Fibroblast of the aortic adventitia (primary cell): ENCODE measurements at places on chromosomes 2 and 18.

DNA sequence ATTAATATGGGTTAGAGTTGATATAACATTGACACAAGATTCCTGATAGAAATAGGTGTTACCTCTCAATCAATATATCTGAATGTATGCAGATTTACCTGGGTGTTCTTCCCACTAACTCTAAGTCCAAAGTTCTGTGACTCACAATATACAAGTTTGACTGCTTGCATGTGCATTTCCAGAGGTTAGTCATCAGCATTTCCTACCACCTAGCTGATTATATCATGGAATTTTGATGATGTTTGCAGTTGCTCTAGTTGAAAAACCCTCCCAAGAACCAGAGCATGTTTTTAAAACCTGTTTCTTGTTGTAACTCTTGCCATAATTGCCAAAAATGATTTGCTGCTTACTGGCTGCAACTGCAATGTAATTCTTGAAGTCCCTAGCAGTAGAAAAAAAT, 15.0 kb upstream of the DSG1 start:
- DNase-seq: no peak

- DNase-seq: no peak
These were observed 279.5 kb upstream of the MGAT5 start for GRCh38 chr2:133974353-133974752.

DNA sequence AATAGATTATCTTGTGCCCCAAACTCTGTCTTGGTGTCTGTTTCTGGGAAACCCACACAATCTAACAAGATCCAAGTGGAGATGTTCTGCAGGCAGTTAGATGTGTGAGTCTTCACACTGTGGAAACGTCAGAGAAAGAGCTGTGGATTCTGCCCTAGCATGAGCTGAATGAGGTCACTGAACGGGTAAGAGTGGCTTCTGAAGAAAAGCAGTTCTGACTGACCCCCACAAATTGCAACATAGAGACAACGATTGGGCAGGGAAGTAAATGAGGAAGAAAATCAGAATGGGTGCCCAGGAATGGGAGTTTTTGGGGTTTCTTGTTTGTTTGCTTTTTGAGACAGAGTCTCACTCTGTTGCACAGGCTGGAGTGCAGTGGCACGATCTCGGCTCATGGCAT, 12.9 kb upstream of the RPL37A start:
- DNase-seq: no peak

DNA sequence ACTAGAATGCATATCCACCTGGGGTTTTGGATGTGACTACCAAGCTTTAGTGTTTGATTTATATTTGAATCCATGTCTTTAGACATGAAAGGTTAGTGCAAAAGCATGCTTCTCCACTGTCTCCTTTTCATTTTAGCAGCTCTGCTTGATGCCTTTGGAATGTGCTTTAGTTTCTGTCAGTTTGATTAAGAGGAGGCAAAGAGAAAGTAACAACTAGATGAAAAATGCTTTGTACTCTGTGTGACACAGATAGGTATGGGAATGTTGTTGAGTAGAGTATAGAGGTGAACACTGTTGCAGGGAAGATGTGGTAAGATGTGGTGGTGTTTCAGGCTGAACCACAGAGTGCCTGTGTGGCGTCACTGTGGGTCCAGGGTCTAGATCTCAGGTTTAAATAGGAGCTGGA, 19.8 kb downstream of the PIK3C3 start:
- DNase-seq: no peak

DNA sequence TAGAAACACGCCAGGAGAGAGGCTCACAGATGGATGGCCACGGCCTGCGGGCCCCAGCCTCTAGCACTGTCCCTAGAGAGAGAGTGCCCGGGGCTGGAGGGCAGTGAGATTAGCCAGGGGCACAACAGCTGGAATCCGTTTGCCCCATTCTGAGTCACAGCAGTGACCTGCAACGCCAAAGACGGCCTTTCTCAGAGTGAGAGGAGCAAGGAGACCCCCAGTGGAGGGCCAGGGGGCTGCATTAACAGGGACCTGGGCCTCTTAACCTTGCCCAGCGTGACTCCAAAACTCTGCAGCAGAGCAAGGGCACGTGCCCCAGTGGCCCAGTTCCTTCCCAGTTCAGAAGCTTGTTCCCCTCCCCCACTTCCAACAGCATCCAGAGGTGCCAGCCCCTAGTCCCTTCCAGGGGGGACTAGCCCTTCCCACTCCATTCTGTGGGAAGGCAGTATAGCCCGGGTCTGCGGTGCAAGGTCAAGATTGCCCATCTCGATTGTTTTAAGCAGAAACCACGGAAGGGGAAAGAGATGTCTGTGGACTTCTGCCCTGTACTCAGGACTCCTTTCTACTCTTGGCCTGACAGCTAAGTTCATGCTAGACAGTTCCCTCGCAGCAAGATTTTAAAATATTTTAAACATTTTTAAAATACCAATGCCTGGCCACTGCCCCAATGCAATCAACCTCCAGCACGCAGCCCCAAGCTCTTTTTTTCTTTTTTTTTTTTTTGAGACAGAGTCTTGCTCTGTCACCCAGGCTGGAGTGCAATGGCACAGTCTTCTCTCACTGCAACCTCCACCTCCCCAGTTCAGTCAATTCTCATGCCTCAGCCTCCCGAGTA, 50.9 kb upstream of the BIN1 start:
- peak; percentile 7 for DNase-seq
